Stimulated activated CD8-positive, alpha-beta memory T cell treated with anti-CD3 and anti-CD28 coated beads, Interleukin-12 subunit alpha, Interleukin-12 subunit beta, amount 100 ng/mL, for 4 hours (primary cell): ENCODE measurements at places on chromosomes 1 and 21.
A peak's percentile ranks its signal among the peaks of the same experiment; 100 is the strongest.

GRCh38 chr1:185314411-185314810 is 2.6 kb downstream of the IVNS1ABP start:
- no peak for DNase-seq

GRCh38 chr1:15020943-15021745 is 132.4 kb upstream of the TMEM51 start:
- no peak for DNase-seq

DNA sequence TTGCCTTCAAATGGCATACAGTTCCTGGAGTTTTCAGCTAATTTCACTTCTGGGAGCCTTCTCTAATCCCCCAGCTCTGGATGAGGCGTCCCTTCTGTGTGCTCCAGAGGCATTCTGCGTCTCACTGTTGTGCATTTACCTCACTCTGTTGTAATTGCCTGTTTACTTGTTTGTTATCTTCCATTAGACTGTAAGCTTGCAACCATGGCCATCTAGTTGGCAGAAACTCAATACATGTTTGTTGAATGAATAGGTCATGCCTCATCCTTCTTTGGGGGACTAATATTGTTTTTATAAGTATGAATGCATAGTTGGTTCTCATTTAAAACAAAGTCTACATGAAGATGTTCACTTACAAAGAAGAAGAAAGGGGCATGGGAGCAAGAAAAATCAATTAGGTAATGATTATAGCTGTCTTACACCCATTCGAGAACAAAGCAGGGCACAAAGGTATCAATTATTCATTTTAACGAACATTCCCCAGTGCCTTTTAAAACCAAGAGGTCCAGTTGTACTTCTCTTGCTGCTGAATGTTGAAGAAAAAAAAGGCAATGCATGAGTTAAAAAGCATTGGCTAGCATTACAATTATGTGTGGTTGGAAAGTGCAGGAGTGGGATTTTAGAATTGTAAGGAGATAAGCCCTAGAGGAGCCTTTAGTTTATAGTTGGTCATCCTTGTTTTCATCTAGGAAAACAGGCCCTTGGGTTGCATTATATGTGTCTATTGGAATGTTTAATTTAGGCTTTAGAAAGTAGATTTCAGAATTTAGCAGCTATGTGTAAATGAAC is 6.0 kb downstream of the RGL1 start:
- DNase-seq, result no peak

GRCh38 chr1:163472651-163473248 is 151.0 kb downstream of the NUF2 start:
- DNase-seq, result no peak

GRCh38 chr1:159949123-159949522 is 3.7 kb upstream of the IGSF9 start:
- no peak for DNase-seq

- DNase-seq, result no peak
Observed at GRCh38 chr21:39121600-39122355, 61.5 kb downstream of the PSMG1 start.

DNA sequence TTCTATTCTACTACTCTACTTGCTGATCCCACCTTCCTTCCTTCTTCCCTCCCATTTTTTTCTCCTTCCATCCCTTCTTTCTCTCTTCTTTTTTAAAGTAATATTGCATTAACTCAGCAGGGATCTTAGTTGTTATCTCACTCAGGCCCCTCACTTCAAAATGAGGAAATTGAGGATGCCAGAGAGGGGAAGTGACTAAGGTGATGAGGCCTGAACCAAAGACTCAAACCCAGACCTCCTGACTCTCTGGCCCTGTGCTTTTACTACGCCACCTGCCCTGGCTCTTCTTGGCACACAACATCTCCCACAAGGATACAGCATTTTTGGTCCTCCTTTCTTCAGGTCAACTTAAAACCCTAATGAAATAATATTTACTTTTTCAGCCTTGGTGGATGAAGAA is 151.7 kb upstream of the ZNF648 start:
- DNase-seq, result no peak

DNA sequence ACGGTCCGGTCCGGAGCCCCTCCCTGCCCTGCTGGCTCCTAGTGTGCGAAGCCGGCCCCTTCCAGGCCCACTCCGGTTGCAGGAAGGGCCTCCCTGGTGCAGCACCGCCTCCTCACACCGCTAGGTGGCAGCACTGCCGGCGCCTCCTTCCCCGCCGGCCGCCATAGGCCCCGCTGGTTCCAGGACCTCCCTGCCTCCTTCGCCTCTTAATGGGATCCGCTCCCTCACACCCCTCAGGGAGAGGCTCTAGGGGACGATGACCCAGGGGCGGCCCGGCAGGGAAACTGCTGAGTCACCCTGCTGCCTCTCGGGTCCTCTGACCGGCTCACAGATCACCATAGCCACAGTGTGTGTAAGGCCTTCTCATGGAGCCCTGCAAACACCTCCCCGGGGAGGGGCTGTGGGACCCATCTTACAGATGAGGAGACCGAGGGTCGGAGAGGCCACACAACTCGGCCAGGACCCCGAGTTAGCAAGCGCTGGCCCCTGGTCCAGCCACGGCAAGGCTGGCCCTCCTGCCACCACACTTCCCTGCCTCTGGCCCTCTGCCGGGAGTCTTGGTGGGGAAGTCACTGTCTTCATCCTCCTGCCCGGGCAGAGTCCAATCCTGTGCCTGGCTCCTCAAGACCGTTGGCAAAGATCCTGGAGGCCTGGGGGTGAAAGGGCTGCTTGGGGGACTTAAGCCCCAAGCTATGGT is 1.6 kb upstream of the AJAP1 start:
- DNase-seq, result peak; percentile 11

- DNase-seq, result no peak
Observed at GRCh38 chr1:84877592-84877991, 15.4 kb downstream of the LPAR3 start.

- DNase-seq, result no peak
Observed at GRCh38 chr1:204846546-204846945, 24.1 kb upstream of the NFASC start.

DNA sequence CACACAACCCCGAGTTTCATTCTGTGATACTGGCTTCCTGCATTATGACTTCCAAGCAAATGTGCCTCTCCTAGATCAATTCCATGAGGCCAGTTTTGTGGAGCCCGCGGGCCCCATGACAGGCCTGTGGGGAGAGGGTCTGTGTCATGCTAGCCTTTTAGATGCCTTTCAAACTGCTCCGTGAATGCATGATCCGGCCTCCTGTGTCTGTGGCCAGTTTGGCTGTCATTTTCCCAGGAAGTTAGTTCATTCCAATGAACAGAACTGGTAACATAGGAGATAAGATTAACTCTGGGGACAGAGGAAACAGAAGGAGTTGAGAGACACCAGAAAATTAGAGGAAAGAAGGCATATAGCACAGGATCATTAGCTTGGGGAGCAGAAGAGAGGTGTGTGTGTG is 3.2 kb downstream of the FNDC7 start:
- DNase-seq, result no peak
